ENCODE measurements at places on chromosomes 4 and X.

DNA sequence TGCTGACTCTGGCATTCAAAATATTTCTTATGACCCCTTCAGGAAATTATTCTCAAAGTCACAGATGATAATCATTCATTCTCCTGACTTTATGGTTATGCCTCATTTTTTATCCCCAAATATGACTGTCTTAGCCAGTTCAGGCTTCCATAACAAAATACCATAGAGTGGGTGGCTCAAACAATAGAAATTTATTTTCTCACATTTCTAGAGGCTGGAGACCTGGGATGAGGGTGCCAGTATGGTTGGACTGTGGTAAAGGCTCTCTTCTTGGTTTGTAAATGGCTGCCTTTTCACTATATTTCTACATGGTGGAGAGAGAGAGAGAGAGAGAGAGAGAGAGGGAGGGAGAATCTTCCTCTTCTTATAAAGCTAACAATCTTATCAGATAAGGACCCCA, 20.5 kb downstream of the FRMD7 start:
- DNase-seq, result no peak

DNA sequence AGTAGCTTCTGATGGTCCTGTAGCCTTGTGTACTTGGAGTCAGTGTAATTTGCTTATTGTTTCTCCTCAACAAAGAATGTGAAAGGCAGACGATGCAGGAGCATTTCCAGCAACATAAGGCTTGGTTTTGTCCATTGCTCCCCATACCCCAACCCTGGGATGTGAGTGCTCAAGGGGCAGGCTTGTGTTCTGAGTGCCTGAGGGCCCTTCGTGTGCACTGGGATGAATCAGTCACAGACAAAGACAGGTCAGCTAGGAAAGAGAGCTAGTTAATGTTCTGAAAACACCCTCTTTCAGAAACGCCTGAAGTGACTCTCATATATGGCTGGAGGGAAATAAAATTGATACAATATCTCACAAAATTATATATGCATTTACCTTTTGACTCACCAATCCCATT, 59.1 kb downstream of the PRPS1 start:
- no peak for DNase-seq

DNA sequence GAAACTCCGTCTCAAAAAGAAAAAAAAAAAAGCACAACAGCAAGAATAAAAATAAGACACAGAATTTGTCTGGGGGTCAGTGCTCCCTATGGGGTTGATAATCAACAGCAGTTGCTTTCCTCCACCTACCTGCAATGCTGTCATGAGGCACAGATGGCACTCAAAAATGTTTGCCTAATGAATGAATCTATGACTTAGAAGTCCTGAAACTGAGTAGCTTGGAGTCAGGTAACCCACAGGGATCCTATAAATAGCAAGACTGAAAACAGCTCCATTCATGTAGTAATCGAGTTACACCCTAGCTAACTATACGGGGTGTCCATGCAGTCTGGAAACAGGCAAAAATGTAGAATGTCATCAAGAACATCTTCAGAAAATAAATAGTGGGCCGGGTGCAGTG, 19.8 kb upstream of the DDX3X start:
- DNase-seq, result no peak

GRCh38 chrX:10157543-10157942, 768 bp downstream of the CLCN4 start:
- peak; percentile 56 for DNase-seq

- no peak for DNase-seq
These were observed 115.1 kb downstream of the STK32B start for GRCh38 chr4:5166377-5166776.

DNA sequence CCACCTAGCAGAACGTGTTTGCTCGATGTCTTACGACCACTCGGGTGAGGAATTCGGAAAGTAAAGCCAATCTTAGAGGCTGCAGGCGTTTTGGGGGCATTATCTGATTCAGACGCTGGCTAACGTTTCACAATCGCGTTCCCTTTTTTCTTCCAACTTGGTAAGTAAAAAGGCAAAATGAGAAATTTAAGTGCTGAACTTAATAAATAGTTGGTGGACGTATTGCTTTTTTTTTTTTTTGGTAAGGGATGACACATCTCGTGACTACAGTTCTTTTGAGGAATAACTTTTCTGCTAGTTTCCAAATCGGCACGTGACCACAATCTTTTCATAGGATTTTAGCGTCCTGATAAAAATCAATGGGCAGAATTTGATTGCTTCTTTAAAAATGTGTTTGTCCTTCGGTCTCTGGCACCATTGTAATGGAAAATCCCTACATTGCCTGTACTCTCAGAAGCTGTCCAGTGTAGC, 848 bp downstream of the RAB9A start:
- DNase-seq, result peak; percentile 68

- no peak for DNase-seq
These were observed 235.5 kb upstream of the DIAPH2 start for GRCh38 chrX:96449191-96449590.

DNA sequence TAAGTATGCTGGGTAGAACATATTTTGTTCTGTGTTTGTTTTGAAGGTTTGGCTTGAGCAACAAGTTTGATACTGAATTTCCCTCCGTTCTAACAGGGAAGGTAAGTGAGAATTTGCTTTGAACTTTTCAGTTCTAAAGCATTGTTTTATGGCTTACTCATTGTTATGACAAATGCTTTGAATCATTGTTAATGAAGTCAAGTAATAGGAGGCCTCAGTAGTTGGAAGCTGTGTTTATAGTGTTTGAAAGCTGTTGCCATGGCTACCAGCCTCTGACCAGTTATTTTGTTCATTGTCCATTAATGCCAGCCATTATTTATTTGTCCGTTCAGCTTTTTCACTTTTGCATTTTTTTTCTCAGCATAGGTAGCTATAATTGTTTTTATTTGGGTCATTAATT, 14.4 kb downstream of the CHIC1 start:
- DNase-seq, result no peak

DNA sequence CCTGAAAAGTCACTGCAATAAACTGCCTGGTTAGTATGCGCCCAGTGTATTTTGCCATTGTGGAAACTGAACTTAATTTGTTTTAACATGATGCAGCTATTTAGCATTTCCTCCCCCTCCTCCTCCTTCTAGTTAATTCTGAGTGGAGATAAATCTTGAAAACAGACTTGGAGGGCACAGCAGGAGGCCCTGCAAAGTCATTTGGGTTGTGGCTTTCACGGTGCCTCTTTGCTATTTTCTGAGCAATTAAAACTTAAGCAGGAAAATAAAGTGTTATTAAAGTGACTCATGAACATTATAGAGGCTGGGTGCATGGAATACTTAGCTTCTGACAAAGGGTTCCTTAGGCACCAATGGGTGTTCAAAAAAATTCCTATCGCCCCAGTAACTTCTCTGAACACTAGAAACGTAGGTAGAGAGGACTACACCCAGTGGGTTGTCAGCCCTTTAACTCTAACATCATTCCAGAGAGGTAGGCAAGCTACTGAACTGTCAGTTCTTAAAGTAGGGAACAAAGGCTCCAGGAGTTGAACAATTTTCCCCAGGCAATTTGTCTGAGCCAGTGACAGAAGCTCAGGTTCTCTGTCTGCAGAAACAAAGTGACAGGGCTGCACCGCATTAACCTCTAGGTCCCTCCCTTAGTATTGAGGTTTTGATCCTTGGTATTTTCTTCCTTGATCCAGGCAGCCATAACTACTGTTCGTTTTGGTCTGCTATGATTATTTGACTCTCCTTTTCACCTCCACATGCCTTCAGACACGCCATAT, 158.3 kb upstream of the KIT start:
- DNase-seq, result no peak

DNA sequence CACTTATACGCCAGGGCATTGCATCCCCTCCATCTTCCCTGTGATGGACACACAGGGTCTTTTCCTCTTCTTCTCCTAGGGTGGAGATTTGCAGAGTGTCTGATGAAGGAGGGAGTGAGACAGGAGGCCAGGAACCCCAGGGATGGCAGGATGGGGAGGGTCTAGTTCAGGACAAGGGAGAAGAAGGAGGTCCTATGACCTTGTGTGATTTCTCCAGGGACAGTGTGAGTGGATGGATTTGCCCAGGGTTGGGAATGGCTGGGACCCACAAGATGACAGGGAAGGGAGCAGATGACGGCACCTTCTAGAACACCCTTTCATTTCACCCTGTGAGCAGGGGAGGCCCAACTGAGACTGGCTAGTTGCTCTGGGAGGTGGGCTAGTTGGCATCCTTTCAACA, 34.2 kb downstream of the CYTL1 start:
- no peak for DNase-seq

DNA sequence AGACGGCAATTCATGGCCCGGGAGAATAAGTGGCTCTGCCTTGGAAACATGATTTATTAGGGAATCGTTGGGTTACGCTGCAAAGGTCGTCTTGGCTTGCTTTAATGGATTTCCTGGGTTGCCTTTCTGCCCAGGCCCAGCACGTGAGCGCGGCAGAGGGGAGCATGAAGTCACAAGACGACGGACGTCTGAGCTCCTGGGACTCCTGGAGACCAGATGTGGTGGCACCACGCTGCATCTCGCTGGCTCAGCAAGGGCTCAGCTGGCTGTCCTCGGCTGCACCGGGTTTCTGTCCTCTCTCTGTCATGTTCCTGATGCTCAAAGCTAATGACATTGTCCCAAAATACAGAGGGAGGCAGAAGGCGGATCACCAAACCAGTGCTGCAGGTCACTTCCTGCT, 61.2 kb downstream of the C4orf50 start:
- DNase-seq, result no peak

GRCh38 chr4:12692815-12693214, 791.3 kb downstream of the RAB28 start:
- no peak for DNase-seq
